ENCODE measurements at places on chromosomes 11 and 22.

GRCh38 chr11:11983427-11983826 is 25.0 kb downstream of the DKK3 start:
- no peak for DNase-seq

GRCh38 chr22:17411213-17411612 is 42.0 kb downstream of the CECR2 start:
- no peak for DNase-seq

DNA sequence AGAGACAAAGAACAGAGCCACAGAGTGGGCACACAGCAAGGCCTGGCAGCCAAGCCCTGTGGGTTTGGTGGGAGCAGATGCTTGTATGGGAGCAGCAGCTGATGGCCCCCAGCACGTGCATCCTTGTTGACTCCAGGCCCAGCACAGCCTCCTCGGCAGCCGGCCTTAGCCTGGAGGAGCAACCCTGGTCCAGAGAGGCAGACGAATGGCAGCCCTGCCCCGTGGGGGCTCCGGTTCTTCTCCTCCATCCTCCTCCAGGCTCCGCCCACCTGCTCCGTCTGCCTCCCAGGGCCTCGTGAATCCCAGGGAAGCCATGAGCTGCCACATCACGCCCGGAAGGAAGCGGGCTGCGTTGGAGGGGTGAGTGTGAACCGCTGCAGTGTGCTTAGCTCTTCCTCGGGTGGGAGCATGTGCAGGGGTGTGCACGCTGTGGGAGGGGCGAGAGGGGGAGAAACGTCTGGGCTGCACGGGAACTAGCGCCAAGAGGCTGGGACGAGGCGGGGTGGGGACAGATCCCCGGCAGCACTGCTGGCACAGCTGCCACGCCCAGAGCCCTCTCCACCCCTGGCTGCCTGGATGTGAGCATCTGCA is 36.3 kb upstream of the JAM3 start:
- DNase-seq = peak; percentile 83

DNA sequence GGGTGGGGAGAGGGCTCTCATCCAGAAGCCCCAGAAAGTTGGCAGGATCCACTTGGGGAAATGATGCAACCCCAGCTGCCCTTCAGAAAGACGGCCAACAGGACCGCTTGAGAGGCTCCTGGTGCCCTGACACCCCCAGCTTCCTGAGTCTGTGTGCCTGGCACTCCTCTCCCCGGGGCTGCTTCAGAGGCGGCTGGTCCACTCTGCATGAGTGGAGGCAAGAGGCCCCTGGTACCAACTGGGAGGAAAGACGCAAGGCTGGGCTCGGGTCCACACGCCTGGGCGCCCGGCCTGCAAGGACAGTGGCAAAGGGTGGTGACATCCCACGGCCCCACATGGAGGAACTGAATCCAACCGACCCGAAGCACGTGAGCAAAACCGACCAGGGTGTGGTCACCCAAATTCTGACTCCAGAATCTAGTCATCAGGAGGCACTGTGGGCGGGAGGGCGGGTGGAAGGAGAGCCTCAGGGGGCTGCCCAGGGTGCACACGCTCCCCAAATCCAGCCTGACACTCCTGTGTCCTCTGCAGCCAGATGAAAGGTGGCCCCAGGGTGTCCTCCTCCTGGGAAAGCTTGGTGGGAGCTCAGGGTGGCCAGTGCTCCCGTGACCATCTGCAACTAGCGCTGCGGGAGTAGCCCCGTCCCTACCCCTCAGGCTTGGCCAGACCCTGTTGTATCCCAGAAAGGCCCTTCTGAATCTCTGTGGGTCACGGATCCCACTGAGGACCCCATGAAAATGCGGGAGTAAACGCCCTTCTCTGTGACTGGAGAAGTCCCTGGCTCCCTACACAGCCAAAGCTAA is 3.7 kb downstream of the RNH1 start:
- no peak for DNase-seq

DNA sequence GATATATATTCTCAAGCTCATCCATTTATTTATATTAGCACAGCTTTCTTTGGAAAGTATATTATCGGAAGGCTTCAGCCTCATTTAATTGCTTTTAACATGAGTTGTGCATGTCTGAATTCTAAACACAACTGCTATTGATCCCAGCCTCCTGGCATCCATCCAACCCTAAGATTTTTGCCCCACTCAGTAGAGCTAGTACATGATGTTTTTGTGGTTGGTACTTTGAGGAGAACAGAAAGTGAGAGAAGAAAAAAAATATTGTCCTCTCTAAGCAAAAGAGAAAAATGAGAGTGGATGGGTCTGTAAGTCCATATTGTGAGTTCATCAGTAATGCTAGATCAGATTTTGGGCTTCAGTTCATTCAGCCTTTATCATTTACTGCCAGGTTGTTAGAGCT is 198.7 kb downstream of the DDX10 start:
- DNase-seq = no peak

DNA sequence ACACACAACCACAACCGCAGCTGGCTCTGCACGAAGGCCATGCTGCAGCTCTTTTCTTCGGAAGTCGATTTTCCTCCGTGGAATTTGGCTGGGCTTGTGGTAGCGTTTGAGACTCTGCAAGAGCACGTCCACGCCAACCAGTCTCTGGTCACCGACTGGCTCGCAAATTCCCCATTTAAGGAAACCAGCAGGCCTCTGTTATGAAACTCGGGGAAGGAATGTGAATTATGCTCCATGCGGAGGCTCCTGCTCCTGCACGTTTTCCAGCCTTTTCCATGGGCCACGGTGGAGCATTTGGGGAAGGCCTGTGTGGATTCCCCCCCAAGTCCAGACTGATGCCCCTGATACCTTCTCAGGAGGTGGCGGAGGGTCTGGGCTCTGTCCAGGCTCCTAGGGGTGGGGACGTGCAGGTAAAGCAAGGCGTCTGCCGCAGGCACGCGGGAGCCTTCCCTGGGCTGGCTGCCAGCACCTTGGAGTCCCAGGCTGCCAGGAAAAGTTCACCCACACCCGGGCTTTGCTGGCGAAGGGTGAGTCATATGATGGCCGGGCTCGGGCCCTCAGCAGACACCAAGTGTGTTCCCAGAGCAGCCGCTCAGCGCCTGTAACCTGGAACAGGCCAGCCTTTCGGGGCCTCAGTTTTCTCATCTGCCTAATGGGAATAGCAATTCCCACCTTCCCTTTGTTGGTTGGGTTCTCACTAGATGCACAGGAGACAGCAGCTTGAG is 41.9 kb downstream of the LRP5 start:
- DNase-seq = no peak

DNA sequence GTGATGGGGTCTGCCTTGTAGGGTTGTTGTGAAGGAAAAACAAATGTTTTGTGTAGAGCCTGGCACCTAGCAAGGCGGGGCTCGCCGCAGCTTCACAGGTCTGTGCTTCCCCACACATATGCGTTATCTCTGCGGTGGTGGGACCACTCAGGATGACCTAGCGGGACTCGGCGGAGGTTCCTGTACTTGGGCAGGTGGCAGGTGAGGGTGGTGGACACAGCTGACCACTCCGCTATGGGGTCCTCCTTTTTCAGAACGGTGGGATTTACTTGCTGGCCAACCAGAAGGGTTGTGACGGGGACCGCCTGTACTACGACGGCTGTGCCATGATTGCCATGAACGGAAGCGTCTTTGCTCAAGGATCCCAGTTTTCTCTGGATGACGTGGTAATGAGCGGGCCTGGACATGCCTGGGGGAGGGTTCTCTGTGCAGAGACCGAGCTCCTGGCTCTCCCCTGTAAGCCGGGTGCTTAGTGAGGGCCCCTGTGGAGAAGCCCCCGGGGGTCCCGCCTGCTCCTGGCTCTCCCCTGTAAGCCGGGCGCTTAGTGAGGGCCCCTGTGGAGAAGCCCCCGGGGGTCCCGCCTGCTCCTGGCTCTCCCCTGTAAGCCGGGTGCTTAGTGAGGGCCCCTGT is 21.3 kb downstream of the NADSYN1 start:
- DNase-seq = no peak

- DNase-seq = no peak
Measured at GRCh38 chr11:30478923-30479322, 107.2 kb downstream of the MPPED2 start.

DNA sequence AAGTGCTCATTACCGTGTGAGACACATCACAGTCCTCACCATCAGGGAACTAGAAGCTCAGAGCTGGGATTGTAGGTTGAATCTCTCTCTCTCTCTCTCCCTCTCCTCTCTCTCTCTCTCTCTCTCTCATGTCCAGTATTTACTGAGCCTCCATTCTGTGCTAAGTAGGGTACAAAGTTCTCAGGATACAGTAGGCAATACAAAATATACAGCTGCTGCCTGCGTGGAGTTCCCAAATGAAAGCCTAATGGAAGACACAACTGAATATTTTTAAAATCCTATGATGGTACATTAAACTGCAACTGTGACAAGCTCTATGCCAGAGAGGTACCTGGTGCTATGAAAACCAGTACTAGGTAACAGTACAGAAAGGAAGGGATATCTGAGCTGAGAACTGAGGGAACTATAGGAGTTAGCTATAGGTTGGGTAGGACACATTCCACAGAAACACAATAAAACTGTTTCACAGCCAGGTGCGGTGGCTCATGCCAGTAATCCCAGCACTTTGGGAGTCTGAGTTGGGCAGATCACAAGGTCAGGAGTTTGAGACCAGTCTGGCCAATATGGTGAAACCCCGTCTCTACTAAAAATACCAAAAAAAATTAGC is 9.6 kb upstream of the PRG2 start:
- DNase-seq = no peak

- no peak for DNase-seq
Measured at GRCh38 chr11:15772547-15772946, 583.8 kb downstream of the SOX6 start.

DNA sequence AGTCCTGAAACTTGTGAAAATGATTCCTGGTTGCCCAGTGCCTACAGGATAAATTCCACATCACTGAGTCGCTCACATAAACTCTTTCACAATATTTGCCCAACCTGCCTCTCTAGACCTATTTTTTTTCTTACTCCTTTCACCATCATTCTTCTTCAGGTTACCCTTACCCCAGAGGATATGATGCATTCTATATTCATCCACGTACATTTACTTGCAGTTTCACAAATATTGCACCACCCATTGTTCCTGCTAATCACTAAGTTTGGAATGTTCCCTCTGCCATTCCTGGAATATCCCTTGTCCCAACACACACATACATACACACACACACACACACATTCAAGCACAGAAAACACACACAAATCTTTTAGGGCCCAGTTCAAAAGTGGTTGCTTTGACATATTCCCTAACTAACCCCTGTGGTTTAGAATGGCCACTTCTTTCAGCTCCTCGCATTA is 379.5 kb downstream of the ETS1 start:
- no peak for DNase-seq

GRCh38 chr11:79363256-79363655 is 77.6 kb downstream of the TENM4 start:
- no peak for DNase-seq

GRCh38 chr11:67022961-67023956 is at the start of gene SYT12:
Gene SYT12 (plus strand): TSS chr11:67023134. CDS start chr11:67030145, 7,011 bp downstream.
- DNase-seq = peak; percentile 68

DNA sequence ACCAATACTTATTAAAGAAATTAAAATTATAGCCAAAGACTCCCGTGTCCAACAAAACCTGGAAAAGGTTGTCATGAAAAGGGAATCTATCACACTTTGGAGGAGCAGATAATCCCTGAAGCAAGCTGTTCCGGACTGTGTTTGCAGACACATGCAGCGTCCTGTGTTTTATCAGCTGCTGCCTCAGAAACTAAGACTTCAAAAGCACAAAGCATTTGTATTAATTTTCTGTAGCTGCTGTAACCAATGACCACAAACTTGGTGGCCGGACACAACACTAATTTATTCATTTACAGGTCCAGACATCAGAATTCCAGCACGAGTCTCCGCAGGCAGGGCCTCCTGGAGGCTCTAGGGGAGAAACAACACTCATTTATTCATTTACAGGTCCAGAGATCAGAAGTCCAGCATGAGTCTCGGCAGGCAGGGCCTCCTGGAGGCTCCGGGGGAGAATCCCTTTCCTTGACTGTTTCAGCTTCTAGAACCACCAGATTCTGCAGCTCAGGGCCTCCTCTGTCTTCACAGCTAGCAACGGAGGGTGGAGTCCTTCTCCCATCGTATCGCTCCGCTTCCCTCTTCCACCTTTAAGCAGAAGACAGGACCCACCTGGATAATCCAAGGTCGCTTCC is 465.3 kb downstream of the BRD1 start:
- DNase-seq = no peak

GRCh38 chr11:86664930-86665329 is 7.5 kb downstream of the ME3 start:
- no peak for DNase-seq

GRCh38 chr11:2521733-2522630 is 77.2 kb downstream of the KCNQ1 start:
- no peak for DNase-seq

DNA sequence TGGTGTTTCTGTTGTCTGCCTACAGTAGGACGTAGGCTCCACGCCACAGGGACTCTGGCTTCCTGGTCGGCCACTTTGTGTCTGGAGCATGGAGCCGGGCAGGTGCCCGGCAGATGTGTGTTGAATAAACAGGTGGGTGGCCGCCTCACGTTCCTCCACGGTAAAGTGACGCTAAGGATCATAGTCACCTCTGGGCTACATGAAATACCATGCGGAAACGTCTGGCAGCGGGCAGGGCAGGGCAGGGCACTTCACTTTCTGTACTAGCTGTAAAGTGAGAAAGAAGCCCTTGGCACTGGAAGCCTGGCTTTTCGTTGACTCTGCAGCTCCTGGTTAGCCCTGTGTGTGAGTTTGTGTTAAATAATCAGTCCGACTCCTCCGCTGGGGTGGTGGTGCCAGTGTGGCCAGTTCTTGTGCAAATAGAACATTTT is 52.4 kb downstream of the MCM5 start:
- DNase-seq = no peak

- no peak for DNase-seq
Measured at GRCh38 chr11:133978794-133979193, 22.0 kb upstream of the IGSF9B start.

GRCh38 chr11:44812971-44813370 is 86.2 kb downstream of the TSPAN18 start:
- DNase-seq = no peak

DNA sequence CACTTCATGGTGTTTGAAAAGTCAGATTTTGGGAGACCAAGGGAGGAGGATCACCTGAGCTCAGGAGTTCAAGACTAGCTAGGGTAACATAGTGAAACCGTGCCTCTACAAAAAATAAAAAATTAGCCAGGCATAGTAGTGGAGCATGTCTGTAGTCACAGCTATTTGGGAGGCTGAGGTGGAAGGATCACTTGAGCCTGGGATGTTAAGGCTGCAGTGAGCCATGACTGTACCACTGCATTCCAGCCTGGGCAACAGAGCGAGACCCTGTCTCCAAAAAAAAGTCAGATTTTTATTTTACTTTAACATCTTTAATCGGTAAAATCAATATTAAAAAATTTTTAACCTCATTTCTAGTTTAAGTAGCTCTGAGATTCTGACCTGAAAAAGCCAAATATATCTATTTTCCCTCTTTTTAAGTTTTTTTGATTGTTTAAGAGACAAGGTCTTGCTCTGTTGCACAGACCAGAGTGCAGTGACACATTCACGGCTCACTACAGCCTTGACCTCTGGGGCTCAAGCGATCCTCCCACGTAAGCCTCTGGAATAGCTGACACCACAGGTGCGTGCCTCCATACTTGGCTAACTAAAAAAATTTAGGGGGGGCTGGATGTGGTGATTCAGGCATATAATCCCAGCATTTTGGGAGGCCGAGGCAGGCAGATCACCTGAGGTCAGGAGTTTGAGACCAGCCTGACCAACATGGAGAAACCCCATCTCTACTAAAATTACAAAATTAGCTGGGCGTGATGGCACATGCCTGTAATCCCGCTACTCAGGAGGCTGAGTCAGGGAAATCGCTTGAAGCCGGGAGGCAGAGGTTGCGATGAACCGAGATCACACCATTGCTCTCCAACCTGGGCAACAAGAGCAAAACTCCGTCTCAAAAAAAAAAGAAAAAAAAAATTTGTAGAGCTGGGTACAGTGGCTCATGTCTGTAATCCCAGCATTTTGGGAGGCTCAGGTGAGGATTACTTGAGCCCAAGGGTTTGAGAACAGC is 48.4 kb downstream of the SFI1 start:
- no peak for DNase-seq
